ENCODE measurements at places on chromosomes 1 and 21.

GRCh38 chr1:31787261-31787660 lies 23.1 kb upstream of the ADGRB2 start:
- DNase-seq = no peak

DNA sequence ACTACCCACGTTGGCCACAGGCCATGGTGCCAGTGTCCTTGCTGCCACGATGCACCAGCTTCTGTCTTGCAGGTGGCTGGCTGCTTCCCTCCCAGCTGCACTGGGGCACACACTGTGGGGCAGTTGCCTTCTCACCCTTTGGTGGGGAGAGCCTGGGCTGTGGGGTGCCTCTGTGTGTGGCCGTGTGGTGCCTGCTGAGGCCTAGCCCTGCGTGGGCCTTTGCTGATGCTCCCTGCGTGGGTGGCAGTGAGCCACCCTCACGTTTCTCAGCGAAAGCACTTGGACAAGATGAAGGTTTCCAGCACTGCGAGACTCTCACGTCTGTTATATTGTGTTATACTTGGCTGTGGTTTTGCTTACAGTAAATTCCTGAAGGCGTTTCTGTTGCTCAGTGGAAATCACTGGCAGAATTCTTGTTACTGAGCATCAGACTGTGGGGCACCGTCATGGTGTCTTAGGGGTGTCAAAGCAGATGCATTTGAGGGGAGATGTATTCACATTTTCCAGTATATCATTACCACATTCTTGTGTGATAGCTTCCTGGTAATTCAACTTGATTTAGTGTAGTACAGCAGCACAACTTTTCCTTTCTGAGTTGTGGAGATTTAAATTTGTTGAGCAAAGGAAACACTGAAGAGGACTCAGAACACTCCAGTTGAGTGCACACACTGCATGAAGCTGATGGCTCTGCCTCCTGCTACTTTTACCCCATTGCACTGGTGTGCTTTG lies 124.7 kb downstream of the PCBP3 start:
- no peak for DNase-seq

DNA sequence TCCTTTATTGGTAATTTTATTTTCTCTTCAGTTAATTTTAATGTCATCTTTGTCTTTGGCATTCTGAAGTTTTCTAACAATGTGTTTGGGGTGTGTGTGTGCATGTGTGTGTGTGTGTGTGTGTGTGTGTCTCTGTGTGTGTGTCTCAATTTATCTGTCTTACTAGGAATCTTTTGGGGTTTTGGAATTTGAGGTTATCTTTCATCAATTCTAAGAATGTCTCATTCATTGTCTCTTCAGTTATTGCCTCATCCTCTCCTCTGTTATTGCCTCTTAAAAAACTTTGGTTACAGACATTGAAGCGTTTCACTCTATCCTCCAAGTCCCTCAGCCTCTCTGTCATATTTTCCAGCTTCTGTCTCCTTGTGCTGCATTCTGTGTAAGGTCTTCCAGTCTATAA lies 18.1 kb upstream of the SAMD13 start:
- no peak for DNase-seq

- no peak for DNase-seq
Measured at GRCh38 chr1:185397183-185397582, 80.1 kb upstream of the IVNS1ABP start.

GRCh38 chr1:226661965-226662364 lies 77.1 kb downstream of the ITPKB start:
- peak; percentile 61 for DNase-seq

DNA sequence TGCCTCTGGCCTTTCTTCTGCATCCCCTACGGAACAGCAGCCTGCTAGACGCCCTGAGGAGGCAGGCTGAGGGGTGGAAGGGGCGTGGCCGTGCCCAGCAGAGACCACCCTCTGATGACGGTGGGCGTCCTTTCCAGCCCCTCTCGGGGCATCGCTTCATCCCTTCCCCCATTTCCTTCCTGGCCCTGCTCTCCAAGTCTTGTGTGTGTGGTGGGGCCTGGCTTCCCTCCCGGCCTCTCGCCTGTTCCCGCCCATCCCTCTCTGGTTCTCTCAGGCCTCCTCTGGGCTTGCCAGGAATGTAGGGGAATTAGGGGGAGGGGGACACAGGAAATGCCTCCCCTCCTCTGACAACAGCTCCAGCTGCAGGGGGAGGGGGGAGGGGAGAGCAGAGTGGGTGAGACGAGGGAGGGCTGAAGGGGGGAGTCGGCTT lies 51.1 kb downstream of the SKI start:
- no peak for DNase-seq

- DNase-seq = no peak
Measured at GRCh38 chr1:100622506-100622905, 84.6 kb downstream of the GPR88 start.

DNA sequence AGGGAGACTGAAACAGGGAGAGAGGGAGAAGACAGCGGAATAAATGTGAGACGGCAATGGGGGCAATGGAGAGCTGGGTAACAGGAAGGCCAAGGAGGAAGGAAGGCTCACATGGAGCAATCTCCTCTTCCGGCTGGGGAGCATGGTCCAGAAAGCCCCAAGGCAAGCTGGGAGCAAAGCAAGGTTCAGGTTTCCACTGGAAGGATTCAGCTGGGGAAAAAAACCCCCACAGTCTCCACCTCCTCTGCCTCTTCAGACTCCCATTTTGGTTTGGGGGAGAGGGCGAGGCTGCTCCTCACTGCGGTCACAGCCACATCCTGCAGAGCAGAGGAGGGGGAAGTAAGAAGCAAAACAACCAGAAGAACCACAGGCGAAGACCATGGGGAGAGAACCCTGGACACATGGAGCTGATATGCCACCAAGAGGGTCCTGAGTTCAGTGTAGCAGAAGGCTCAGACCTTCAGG lies 650 bp downstream of the TNFAIP8L2 start:
- no peak for DNase-seq

- DNase-seq = no peak
Measured at GRCh38 chr1:232968391-232968790, 18.0 kb downstream of the NTPCR start.

GRCh38 chr1:156475568-156476500 lies 24.7 kb downstream of the MEF2D start:
- DNase-seq = no peak

DNA sequence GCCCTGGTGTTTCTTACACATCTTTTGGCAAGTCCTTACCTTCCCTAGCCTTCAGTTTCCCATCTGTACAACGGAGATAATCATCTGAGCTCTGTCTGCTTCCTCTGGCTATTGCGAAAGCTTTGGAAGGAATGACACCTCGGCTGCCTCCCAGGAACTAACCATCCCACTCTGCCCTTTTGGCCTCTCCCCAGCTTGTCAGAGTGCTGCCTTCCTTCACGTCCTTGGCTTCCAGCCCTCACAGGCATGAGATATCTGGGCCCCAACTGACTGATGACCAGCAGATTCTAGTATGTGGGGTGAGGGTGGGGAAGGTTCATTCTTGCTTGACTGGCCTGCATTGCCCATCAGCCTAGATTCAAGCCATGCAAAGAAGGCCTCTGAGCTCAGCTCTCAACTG lies 253.1 kb upstream of the FGGY start:
- DNase-seq = no peak

DNA sequence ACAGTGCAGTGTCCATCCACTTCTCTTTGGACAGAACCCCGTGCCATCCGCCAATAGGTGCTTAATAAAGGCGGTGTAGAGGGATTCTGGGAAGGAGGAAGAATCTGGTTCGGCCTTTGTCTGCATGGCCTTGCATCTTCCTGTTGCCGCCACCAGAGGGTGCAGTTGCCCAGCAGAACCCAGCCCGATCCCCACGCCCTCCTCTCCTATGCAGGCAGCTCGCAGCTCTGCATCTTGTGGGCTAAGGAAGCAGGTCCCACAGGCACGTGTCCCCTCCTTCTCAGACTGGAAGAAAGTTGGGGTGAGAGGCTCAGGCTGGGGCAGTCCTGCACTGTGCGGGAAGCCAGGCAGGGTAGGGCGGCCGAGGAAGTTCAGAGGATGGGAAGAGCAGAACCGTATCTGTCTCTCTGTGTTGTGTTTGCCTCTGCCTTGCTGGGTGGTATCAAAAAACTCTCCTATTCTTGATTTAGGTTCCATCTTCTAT lies 20.8 kb downstream of the NAV1 start:
- peak; percentile 65 for DNase-seq

- DNase-seq = no peak
Measured at GRCh38 chr1:3070644-3071564, 1.9 kb downstream of the PRDM16 start.

DNA sequence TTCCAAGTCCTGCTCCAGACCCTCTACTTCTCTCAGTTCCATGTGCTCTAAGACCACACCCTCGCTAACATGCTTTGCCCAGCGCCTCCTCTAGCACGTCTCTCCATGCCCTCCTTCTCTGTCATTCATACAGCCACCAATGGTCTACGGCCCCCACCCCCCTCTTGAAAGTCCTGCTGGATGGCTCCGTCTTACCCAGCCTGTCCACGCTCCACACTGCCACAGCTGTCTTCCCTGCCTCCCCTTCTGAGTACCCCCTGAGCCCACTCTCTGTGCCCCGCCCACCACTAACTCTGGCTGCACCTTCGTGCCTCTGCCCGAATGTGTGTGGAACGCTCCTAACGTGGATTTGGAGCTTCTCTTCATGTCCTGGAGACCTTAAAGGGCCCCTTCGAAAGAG lies 244.6 kb downstream of the TRABD2B start:
- DNase-seq = no peak

DNA sequence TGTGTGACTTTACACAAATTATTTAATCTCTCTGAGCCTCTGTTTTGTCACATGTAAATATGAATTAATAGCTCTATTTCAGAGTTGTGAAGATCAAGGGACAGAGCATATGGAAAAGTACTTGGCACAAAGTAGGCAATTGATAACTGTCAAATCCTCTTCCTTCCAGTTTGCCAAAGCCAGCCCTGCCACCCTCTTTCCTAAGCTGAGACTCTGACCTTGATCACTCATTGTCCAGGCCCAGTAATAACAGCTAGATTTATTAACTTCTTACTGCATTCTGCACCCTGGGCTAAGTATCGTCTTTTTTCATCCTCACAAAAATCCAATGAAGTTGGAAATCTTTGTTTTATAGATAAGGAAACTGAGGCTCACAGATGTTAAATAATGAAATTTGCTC lies 70.8 kb upstream of the ATP1A1 start:
- DNase-seq = no peak
